ENCODE measurements at places on chromosomes 4 and X.

DNA sequence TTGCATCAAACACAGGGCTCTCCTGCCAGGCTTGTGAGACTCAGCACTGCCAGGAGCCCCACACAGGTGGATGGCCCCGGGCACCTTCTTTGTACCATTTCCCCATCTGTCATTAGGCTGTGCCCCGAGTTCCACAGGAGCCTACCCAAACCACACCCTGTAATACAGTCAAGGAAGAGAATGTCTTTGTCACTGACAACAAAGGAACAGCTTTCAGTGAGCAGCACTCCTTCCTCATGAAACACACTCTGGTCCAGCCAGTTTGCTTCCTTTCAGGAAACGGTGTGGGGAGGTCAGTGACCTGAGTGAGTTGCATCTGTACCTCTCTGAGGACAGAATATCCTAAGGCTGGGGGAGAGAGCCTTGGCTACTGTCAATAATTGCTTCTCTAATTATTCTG, 53.7 kb downstream of the LNX1 start:
- DNase-seq = no peak

GRCh38 chr4:163562496-163562895, 68.0 kb downstream of the TMA16 start:
- no peak for DNase-seq

DNA sequence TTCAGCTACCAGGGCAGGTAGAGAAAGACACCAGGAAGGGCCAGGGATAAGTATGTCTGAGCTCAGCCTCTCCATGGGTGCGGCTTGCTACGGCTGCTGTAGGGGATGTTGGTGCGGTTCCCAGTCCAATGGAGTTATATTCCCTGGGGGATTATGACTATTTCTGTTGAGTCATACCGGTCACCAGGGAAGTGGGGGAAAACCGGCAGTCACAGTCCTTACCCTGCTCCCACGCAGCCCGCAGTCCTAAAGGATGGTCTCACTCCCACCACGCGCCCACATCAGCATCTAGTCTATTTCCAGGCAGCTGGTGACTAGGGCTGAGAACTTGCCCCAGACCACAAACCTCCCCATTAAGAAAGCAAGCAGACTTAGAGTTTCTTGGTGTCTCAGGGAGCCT, 191.6 kb downstream of the VEGFC start:
- DNase-seq = no peak

GRCh38 chrX:80098038-80098437, 83.5 kb downstream of the TBX22 start:
- no peak for DNase-seq

- DNase-seq = no peak
Observed at GRCh38 chr4:84837751-84838150, 128.7 kb downstream of the WDFY3 start.

DNA sequence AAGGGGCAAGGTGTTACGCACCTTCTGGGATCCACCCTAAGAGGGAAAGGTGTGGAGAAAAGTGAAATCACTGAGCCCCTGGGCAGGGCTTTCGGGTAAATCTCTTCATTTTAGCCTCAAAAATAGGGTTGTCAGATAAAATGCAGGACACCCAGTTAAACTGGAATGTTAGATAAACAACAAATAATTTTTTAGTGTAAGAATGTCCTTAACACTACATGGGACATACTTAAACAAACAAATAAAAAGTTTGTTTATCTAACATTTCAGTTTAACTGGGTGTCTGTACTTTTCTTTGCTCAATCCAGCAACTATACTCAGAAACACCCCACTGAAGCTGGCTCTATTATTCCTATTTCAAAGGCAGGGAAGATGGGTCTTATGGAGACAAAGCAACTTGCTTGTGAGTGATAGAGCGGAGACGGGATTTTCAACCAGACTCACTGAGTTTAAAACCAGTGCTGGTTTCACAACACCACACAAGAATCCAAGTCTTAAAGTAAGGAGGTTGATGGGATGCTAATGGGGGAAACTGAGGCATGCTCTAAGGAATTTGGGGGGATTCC, 144.8 kb upstream of the RBPJ start:
- no peak for DNase-seq

Measured in brain pericyte (primary cell).